Peyer's patch (tissue), 4 donors: ENCODE measurements at places on chromosomes 6 and 20.

- no peak for DNase-seq
Measured at GRCh38 chr20:10550204-10551118, 115.4 kb downstream of the SLX4IP start.

DNA sequence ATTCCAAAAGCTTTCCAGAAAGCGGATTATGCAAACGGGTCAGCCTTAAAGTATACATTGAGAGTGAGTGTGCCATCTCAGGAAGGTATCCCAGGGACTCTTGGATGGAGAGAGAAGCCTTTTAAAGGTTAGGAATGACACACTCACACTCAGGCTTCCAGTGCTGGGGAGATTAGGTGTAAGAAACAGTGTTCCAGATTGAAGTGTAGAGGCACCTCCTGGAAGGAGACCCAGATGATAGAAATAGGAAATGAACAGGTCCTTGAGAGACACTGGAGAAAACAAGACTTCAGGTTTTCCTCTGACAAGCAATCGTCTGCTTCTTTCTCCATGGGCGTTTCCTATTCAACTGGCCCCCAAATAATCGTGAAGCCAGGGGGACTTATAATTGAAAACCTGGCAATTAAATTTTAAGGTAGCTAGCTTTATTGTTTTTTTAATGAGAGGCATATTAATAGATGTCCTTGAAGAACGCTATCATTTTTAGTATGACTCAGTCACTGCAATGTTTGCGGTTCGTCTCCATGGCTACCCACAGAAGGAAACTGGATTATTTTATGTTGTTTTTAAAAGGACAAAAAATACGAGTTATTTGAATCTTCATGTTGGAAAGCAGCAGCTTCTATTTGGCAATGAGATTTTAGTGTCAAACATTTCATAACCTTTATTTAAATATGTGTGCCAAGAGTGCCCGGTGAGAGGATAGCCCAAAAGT lies 85.3 kb downstream of the TRMT6 start:
- no peak for DNase-seq

- DNase-seq = peak; percentile 66
Measured at GRCh38 chr6:107822176-107823046, 1.7 kb downstream of the SCML4 start.

GRCh38 chr6:147765541-147765940 lies 257.1 kb downstream of the SAMD5 start:
- DNase-seq = no peak

DNA sequence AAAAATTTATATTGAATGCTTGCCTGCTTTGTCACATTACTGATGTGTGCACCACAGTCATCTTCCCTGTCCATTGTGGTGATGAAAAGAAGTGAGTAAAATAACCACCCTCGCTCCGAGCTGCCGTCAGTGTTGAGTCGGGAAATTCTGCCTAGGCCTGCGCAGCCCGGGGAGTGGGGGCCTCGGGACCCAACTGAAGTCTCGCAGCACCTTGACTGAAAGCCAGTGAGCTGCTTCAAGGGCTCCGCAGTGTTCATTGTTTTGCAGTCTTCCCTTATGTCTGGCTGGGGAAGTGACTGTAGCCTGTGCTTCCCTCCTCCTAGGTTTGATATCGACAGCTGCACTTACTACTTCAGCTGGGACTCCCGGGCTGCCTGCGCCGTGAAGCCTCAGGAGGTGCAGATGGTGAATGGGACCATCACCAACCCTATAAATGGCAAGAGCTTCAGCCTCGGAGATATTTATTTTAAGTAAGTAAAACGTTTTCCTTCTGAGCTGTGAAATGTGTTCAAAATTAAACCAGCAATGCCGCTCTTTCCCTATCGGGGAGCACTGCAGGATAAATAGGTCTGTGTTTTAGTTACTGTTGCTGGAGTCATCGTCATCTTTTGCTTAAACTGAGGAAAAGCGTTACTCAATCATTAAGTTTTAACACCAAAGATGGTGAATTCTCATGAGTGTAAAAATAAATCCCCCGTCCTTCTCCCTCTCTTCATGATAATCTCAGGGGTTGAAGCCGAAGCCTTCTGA lies 32.7 kb upstream of the SLC22A1 start:
- no peak for DNase-seq

- no peak for DNase-seq
Measured at GRCh38 chr6:45843848-45844521, 171.7 kb downstream of the CLIC5 start.

- DNase-seq = no peak
Measured at GRCh38 chr20:44457016-44457415, 18.7 kb upstream of the TTPAL start.

DNA sequence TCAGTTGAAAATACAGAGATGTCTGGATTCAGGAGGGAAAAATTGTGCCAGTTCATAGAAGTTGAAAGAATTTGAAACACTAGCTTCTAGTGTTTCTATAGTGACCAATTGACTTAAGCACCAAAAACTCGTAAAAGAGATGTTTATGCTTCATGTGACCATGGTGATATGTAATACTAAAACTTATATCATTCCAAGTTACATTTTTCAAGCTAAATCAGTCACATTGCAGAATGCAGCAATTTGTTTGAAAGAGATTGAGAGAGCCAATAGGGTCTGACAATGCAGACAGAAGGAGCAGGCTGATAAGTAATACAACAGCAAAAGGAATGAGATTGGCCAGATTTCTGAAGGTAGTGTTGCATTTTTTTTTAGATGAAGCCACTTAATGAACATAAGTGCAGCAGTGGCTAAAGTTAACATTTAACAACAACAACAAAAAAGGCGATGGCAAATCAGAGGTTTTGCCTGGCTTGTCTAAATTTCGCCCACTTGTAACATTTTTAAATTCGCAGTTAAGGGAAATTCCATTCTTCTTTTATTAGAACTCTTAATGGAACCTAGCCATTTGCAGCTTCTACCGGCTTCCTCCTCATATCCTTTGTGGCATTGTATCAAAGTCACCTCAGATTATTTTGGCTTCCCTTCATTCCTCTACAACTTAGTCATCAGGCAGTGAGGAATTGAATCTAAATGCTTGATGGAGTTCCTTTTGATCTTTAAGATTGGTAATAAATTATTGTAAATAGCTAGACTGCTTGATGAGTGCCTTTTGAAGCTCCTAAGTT lies 484.0 kb upstream of the SOX4 start:
- no peak for DNase-seq

DNA sequence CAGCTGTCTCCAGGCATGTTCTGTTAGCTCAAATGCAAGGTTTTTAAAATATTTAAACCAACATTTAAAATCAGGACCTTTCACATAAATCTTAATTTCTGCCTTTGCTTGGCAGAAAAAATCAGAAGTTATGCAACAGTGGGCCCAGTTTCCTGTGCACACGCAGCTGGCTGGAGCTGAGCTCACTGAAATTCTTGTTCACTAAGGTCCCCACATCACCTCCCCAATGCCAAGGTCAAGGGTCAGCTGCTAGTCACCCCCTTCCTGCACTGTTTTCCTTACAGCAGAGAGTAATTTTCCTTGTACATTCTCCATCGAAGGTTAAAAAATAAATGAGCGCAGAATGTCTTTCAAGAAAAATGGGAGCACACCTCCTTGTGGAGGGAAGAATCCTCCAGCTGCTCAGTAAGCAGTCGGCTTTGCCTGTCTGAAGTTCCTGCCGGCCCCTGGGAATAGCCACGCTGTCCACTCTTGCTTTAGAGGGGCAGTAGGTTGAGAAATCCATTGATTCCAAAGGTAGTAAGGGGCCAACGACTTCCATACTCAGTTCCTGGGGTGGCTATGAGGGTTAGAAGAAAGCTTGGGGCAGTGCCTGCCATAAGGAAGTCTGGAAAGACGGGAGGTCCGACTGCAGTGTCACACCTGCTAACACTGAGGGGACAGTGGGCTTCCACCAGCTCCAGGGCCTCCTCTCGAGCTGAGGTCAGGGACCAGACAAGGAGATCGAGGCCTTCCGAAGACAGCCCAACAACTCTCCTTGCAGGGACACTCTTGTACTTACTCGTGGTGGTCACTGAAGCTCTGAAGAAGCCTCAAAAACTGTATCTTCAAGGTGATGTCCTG lies 56.8 kb downstream of the MYH7B start:
- no peak for DNase-seq

GRCh38 chr6:165117121-165117520 lies 192.3 kb downstream of the C6orf118 start:
- no peak for DNase-seq

DNA sequence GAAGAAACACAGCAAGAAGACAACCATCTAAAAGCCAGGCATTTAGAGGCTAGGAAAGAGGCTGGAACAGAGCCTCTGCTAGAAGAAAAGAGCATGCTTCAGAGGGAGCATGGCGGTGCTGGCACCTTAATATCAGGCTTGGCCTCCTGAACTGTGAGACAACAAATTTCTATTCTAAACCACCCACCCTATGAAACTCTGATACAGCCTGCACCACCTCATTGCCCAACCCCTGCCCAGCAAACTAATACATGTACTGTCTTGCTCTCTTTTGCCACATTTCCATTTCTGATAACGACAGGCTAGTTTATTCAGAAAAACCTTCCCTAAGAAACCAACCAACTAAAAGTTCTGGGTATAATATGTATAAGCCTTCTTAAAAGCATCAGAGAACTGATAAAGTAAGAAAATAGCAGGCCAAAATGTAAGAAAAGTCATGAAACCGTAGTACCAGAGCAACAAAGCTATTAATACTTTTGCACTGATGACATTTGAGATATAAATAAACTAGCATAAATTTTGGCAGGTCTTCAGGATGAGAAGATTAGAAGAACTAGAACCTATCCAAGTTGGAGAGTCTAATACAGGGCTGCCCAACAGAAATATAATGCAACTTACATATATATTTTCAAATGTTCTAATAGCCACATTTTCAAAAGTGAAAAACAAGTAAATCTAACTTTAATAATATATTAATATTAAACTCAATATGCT lies 184.7 kb upstream of the HSF2 start:
- DNase-seq = no peak

DNA sequence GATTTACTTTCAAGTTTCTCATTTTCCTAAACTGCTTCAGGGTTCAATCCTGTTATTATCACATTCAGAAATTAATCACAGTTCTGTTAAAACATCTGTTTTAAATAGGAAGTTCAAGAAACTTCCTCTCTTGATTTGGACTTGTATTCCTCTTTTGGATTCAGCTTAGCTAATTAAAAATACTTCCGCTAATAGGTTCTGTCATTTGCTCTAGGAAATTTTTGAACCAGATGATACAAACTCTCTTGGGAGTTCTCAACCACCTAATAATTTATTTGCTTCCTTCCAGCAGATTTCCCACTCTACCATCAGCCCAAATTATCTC lies 15.9 kb upstream of the TMEM30A start:
- no peak for DNase-seq

GRCh38 chr6:118914598-118914997 lies 20.4 kb downstream of the MCM9 start:
- DNase-seq = no peak

GRCh38 chr6:14817074-14817473 lies 428.8 kb upstream of the JARID2 start:
- DNase-seq = no peak

- no peak for DNase-seq
Measured at GRCh38 chr6:155832596-155832995, 377.0 kb upstream of the NOX3 start.

GRCh38 chr6:143060806-143061596 lies at the start of gene AIG1:
Gene AIG1, plus strand, starts transcription at chr6:143060889. Its CDS starts 37 bp downstream, at chr6:143060926.
- peak; percentile 88 for DNase-seq

- no peak for DNase-seq
Measured at GRCh38 chr6:75299801-75300530, 15.4 kb upstream of the TMEM30A start.

GRCh38 chr20:18853946-18854646 lies 40.5 kb downstream of the SCP2D1 start:
- no peak for DNase-seq
